ENCODE measurements at places on chromosomes 6 and 20. TPM values are rescaled to one million over a fixed set of nuclear protein-coding genes. Genes with fewer than 3 reads are reported as not detected.
A peak's percentile ranks its signal among the peaks of the same experiment; 100 is the strongest.

RBL1 gene
- total RNA-seq = 5.8 TPM

OOEP gene
- total RNA-seq = not detected

PTGIS gene
- total RNA-seq = 22.3 TPM

TUBB2B gene
- total RNA-seq = 2.9 TPM

- H3K4me1 ChIP-seq = no peaks in the 10 kb centered on the region
Measured at GRCh38 chr6:3732345-3733141, 19.0 kb downstream of the PXDC1 start.

- H3K27me3 ChIP-seq = no peaks in the 10 kb centered on the region
- H3K4me3 ChIP-seq = no peak overlapping the region
- no peaks in the 10 kb centered on the region for H3K4me1 ChIP-seq
Measured at GRCh38 chr20:16257021-16257420, 316.2 kb downstream of the KIF16B start.

GRCh38 chr6:155212616-155213380 is 51.0 kb upstream of the CLDN20 start:
- H3K4me1 ChIP-seq = no peaks in the 10 kb centered on the region
- H3K36me3 ChIP-seq = no peaks in the 10 kb centered on the region
- H3K27ac ChIP-seq = no peak overlapping the region
- H3K27me3 ChIP-seq = no peaks in the 10 kb centered on the region

GRCh38 chr20:24106150-24106800 is 117.7 kb upstream of the GGTLC1 start:
- H3K4me1 ChIP-seq = no peaks in the 10 kb centered on the region
- H3K27ac ChIP-seq = no peak overlapping the region
- DNase-seq = no peak
- no peak overlapping the region for H3K4me3 ChIP-seq

GRCh38 chr6:474453-475185 is 83.1 kb downstream of the IRF4 start:
- no peak overlapping the region for H3K4me3 ChIP-seq
- no peak overlapping the region for H3K27ac ChIP-seq
- H3K36me3 ChIP-seq = no peaks in the 10 kb centered on the region
- DNase-seq = peak; percentile 62

DNA sequence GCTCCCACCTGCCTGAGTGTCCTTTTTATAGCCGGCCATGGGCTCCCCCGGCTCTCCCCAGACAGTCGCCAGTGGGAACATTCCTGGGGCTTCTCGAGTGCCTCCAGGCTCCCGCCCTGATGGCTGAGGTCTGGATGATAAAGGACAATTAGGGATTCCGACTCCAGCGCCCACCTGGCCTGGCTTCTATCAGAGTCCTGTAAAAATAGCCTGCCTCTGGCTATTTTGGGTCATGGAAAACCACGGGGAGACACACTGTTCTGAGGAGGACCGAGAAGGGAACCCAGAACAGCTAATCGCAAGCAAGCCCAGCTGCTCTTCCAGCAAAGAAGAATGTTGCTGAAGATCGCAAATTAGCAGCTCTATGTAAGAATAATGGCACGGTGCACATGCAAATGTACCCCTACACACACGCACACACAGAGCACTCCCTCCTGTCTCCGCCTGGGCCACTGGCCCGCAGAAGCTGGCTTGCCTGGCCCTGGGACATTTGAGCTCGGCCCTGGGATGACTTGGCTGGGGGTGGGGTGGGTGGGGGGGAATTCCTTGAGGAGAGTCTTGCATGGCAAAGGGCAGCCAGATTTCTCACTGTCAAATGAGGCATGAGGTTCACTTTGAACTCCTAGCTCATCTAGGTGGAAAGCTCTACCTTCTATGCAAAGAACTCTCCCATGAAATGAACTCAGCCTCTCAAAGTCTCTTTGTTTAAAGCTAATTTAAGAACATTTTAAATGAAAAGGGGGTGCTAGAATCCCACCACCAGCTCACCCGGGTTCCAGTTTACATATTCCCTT is 55.3 kb downstream of the CTCFL start:
- H3K27me3 ChIP-seq = no peaks in the 10 kb centered on the region
- H3K4me3 ChIP-seq = no peak overlapping the region

DNA sequence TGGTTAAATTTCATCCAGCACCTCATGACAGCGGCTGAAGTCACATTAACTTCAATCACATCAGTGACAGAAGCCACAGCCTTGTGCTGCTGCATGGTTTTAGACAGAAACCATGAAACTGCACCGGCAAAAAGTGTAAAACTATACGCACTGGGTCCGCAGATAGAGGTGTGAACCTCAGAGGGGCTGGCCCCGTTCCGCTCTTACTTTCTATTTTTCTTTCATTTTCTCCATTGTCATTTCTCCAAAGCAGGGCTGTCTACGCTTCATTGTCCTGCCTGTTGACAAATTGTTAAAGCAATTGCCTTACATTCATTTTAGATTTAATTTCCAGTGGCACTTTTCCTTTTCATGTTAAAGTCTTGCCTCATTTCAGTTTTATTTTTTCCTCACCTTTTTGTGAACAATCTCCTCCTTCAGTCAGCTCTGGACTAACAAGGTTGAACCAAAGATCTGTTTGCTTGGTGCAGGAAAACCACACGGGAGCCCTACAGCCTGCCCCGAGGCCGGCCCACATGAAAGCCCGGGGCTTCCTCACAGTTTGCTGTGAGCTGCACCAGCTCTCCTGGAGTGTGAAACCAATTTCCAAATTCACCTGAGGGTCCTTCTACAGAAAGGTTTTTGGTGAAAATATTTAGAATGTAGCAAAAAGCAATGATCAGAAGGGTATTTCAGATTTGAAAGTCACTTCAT is 63.7 kb downstream of the PRR18 start:
- no peak overlapping the region for H3K27ac ChIP-seq
- no peaks in the 10 kb centered on the region for H3K4me1 ChIP-seq
- DNase-seq = peak; percentile 9

DNA sequence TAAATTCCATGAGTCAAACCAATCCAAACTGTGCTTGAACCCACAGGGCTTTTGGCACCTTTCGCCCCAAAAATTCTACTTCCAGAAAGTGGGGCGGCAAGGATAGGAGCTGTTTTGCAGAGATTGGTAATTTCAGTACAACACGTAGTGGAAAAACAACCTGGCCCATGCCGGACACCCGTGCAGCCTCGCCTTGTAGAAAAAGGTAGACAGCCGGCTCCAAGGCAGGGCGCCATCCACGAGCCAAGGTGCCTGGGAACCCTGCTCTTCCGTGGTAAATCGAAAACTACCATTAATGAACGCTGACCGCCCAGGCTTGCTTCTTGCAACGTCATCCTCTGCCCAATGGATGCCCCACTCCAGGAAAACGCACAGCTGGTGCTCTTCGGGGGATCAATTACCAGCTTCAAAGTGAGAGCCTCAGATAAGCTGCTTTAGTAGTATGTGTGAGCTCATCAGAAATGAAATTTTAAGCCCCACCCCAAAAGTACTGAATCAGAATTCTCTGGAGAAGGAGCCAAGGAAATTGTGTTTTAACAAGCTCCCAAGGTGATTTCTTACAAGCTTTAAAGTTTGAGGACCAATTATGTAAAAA is 1.8 kb downstream of the OOEP start:
- no peaks in the 10 kb centered on the region for H3K27me3 ChIP-seq
- no peaks in the 10 kb centered on the region for H3K4me1 ChIP-seq
- no peak overlapping the region for H3K27ac ChIP-seq

- no peaks in the 10 kb centered on the region for H3K4me1 ChIP-seq
- H3K27me3 ChIP-seq = no peaks in the 10 kb centered on the region
- no peak overlapping the region for H3K27ac ChIP-seq
- no peak for DNase-seq
- H3K4me3 ChIP-seq = no peak overlapping the region
Measured at GRCh38 chr20:23461180-23461579, 8.5 kb upstream of the CST11 start.

DNA sequence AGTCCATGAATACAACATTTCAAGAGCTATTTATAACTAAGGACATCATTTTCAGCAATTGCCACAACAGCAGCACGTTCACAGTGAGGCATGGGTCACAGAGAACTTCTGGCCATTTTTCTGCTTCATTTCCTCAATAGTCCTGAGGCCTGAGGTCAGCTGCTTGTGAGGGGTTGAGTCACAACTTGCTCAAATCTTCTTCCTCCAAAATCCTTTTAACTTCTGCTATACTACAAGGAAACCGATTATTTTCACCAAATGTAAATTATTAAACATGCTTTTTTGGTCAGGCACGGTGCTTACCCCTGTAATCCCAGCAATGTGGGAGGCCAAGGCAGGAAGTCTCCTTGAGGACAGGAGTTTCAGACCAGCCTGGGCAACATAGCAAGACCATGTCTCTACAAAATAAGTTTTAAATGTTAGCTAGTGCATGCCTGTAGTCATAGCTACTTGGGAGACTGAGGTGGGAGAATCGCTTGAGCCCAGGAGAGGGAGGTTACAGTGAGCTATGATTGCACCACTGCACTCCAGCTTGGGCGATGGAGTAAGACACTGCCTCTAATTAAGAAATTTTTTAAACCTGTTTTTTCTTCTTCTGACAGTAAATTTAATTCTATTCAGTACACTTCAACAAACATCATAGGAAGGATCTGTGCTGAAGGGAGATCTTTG is 11.1 kb upstream of the SLC16A10 start:
- H3K36me3 ChIP-seq = no peaks in the 10 kb centered on the region
- DNase-seq = no peak
- H3K4me1 ChIP-seq = no peaks in the 10 kb centered on the region
- H3K27ac ChIP-seq = no peak overlapping the region

- no peak for DNase-seq
- no peak overlapping the region for H3K27ac ChIP-seq
- H3K27me3 ChIP-seq = no peaks in the 10 kb centered on the region
Measured at GRCh38 chr6:91087908-91088307, 501.0 kb upstream of the MAP3K7 start.

- H3K36me3 ChIP-seq = no peaks in the 10 kb centered on the region
- H3K4me3 ChIP-seq = no peak overlapping the region
- DNase-seq = no peak
- H3K27me3 ChIP-seq = peaks cover 4% of the 10 kb centered on the region
Measured at GRCh38 chr20:59122566-59122919, 41.1 kb upstream of the ZNF831 start.

GRCh38 chr20:52972965-52973819 is 1.0 kb downstream of the TSHZ2 start:
- H3K27me3 ChIP-seq = peaks cover 47% of the 10 kb centered on the region
- DNase-seq = no peak
- no peaks in the 10 kb centered on the region for H3K4me1 ChIP-seq
- H3K36me3 ChIP-seq = no peaks in the 10 kb centered on the region

- H3K27me3 ChIP-seq = no peaks in the 10 kb centered on the region
- H3K27ac ChIP-seq = no peak overlapping the region
- no peaks in the 10 kb centered on the region for H3K4me1 ChIP-seq
- H3K36me3 ChIP-seq = no peaks in the 10 kb centered on the region
- no peak overlapping the region for H3K4me3 ChIP-seq
Measured at GRCh38 chr6:105024803-105025202, 67.9 kb downstream of the LIN28B start.

All from transverse colon (tissue), 4 donors.